ENCODE measurements at places on chromosomes 6 and 20.

GRCh38 chr6:137678451-137678850, 184.3 kb upstream of the OLIG3 start:
- DNase-seq = no peak

- DNase-seq = no peak
Measured at GRCh38 chr6:20223141-20223540, 10.9 kb upstream of the MBOAT1 start.

DNA sequence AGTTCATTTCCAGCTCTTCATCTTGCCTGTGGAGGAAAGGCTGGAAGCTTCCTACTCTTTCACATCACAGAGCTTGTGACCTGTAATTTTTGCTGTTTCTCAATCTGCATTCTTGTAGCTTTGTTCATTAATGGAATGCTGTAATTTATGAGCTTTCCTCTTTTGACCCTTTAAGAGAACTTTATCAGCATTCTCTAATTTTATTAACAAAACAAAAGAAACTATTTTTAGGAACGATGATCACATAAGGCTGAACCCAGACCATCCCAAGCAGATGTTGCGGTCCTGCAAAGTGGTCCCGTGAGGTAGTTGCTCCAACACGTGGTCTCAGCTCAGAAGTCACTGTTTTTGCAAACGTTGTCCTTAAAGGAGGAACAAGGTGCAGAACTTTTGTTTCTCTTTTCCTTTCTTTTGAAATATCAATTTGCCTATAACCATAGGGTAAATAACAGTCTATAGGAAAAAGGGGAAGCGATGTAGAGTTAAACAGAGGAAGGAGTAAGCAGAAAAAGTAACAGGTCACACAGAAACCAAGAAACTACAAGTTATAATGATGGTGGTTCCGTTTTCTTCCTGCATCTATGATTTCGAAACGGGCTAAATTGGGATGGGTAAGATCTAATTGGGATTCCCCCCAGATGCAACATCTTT, 121.3 kb upstream of the PHACTR1 start:
- no peak for DNase-seq

DNA sequence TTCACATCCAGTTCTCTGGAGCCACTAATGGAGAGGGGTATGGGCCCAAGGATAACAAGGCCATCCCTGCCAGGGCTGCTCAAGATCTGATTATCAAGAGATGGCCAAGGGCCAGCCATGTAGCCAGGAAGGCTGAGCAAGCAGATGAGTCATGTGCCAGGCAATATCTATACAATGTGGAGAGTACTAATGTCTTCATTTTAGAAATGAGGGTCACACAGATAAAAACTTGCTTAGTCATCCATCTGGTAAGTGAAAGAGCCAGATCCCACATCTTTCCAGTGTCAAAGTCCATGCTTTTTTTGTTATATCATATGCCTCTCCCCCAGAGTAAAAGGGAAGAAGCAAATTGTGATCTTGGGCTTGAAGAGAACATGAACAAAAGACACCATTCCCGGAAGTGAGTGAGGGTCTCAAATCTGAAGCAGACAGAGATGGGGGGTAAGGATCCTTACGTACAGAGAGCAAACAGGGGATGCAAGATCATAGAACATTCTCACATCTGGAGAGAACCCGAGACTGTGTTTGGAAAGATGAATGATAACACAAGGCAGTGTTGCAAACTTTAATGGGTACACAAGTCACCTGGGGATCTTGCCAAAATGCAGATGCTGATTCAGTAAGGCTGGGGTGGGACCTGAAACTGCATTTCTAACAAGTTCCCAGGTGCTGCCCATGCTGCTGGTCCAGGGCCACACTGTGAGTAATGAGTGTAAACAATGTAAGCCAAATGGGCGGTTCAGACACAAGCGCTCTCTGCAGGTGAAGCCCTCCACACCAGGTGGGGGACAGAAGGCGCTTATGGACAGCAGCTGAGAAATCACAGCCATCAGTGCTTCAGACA, 20.0 kb upstream of the GSTA3 start:
- DNase-seq = peak; percentile 79

DNA sequence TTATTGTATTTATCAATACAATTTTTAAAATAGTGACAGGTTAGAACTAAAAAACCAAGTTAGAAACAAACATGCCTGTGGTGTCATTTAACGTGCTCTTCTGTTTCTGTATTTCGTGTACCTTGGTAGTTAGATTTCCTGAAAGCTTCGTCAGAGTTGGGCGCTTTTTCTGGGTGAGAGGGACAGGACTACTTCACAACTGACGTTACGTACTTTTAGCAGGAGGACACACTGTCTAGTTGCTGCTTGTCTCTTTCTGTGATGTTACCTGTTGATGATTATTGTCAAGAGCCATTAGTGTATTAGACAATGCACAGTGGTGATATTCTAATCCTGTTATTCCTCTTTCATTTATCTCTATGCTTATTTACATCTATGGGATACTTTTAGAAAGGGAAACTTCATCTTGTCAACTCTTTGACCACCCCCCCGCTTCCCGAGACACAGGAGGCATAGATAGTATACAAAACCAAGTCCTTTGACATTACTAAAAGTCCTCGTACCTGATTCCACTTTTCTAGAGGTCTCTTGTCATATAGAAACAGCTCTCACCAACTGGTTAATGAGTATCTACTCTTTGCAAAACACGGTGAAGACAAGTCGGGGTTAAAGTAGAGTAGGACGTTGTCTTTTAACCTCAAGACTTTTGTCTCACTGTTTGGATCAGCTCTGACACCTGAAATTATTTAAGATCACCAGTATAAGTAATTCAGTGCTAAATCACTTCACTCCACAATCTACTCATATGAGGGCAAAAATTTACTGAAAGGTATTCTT, 96.3 kb downstream of the LYRM2 start:
- no peak for DNase-seq

GRCh38 chr6:16355699-16356446, 117.5 kb downstream of the GMPR start:
- DNase-seq = no peak

GRCh38 chr6:90411292-90411781, 114.7 kb upstream of the BACH2 start:
- DNase-seq = no peak

DNA sequence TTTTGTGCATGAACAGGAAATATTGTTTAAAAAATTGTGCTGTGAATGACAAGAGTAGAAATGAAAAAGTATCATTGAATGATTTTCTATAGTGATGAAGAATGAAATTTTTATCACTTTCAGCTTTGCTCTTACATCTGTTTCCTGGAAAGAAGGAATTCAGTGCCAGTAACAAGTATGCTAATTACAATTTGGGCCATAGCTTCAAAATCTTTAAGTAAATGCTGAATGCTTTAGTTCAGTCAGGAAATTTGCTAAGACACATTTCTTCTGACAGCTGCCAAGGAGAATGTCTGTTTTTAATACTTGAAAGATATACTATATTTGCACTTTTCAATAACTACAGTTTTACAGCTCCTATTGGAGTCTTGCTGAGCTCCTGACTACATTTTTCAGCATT, 203.7 kb upstream of the RSPO3 start:
- no peak for DNase-seq

DNA sequence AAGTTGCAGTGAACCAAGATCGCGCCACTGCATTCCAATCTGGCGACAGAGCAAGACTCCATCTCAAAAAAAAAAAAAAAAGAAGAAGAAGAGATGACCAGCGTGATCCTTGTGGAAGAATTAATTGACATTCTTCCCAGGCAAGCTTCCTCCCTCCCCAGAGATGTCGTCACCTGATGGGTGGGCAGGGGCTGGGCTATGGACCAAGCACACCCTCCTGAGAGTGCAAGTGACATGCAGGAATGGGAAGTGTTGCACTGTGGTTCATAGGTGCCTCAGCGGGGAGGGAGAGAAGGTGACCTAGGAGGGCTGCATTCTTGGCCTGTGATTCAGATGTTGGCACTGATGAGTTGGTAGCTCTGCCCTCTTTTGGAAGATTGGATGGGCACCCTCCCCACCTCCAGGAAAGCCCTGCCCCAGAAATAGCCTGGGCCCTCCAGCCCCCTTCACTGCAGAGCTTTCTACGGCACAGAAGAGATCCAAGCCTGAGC, 37.8 kb downstream of the TAF8 start:
- DNase-seq = no peak

GRCh38 chr6:139144490-139145085, 9.7 kb downstream of the HECA start:
- DNase-seq = no peak
